ENCODE measurements at places on chromosomes 7 and 10. TPM values are rescaled to one million over a fixed set of nuclear protein-coding genes. Genes with fewer than 3 reads are reported as not detected.

The BMPER gene
- 5.0 TPM for total RNA-seq

The ETV1 gene
- total RNA-seq = 17.2 TPM

The WBP1L gene
- 39.2 TPM for total RNA-seq

The TMUB1 gene
- 20.6 TPM for total RNA-seq

The VWDE gene
- 0.33 TPM for total RNA-seq

The CACNA2D1 gene
- 61.6 TPM for total RNA-seq

The PON1 gene
- total RNA-seq = not detected

The PAPOLB gene
- total RNA-seq = 0.12 TPM

The GIMAP6 gene
- 0.25 TPM for total RNA-seq

The GOT1 gene
- total RNA-seq = 80.1 TPM

The NIPSNAP2 gene
- 49.0 TPM for total RNA-seq

The SAP25 gene
- total RNA-seq = not detected

The GALNT17 gene
- total RNA-seq = under 0.01 TPM

The MMD2 gene
- not detected for total RNA-seq

The HECW1 gene
- total RNA-seq = 0.62 TPM

The ZNF212 gene
- total RNA-seq = 5.4 TPM

The BHLHA15 gene
- 1.3 TPM for total RNA-seq

The MAP3K8 gene
- total RNA-seq = 4.5 TPM

The LLCFC1 gene
- not detected for total RNA-seq

The OR2A5 gene
- total RNA-seq = not detected

The PHKG1 gene
- 0.66 TPM for total RNA-seq
